Activated B cell treated with CpG ODN at 0.5 μM for 24 hours (primary cell): ENCODE measurements at places on chromosomes 5 and 9. TPM values are rescaled to one million over a fixed set of nuclear protein-coding genes. Genes with fewer than 3 reads are reported as not detected.

Gene SLC36A1
- total RNA-seq, result 9.9 and 14.1 TPM in 2 replicates

Gene C8G
- 0.69 and 3.4 TPM in 2 replicates for total RNA-seq

Gene WNT8A
- not detected in 2 replicates for total RNA-seq

Gene ZNF879
- 8.2 and 9.4 TPM in 2 replicates for total RNA-seq

Gene OTP
- total RNA-seq, result not detected in 2 replicates

Gene MTAP
- total RNA-seq, result 30.4 and 43.2 TPM in 2 replicates

Gene FBXL7
- not detected in 2 replicates for total RNA-seq

Gene MBLAC2
- total RNA-seq, result 6.4 and 7.3 TPM in 2 replicates

Gene IARS1
- total RNA-seq, result 176 and 205 TPM in 2 replicates

Gene NEUROG1
- total RNA-seq, result not detected in 2 replicates

Gene NUTM2G
- total RNA-seq, result not detected in 2 replicates

Gene CLIC3
- total RNA-seq, result not detected in 2 replicates

Gene CYLC2
- total RNA-seq, result not detected in 2 replicates

Gene EQTN
- total RNA-seq, result not detected in 2 replicates

Gene IRGM
- 0.22 and 0.24 TPM in 2 replicates for total RNA-seq

Gene HTR1A
- not detected in 2 replicates for total RNA-seq

Gene SMC2
- 12.5 and 13.5 TPM in 2 replicates for total RNA-seq

Gene ANXA2R
- total RNA-seq, result 6.7 and 7.9 TPM in 2 replicates

Gene PCDHA12
- total RNA-seq, result not detected in 2 replicates

Gene SEMA4D
- total RNA-seq, result 68.0 and 79.7 TPM in 2 replicates

Gene SCGB3A2
- not detected in 2 replicates for total RNA-seq

Gene GCNT4
- not detected in 2 replicates for total RNA-seq

Gene CD74
- total RNA-seq, result 5,323 and 5,628 TPM in 2 replicates

Gene SPINK1
- total RNA-seq, result not detected in 2 replicates

Gene GARIN3
- total RNA-seq, result not detected in 2 replicates

Gene CRHBP
- 0.27 TPM in 1 of 2 replicates, not detected in the other for total RNA-seq

Gene ARHGEF39
- 0.59 and 0.89 TPM in 2 replicates for total RNA-seq

Gene FCN2
- total RNA-seq, result not detected in 2 replicates

Gene PDCD1LG2
- total RNA-seq, result 2.1 and 2.8 TPM in 2 replicates

Gene ASPN
- total RNA-seq, result not detected in 2 replicates

Gene DMRT3
- not detected in 2 replicates for total RNA-seq

Gene SUSD3
- 9.1 and 12.9 TPM in 2 replicates for total RNA-seq

Gene LCP2
- total RNA-seq, result 7.0 and 8.5 TPM in 2 replicates

Gene UBTD2
- total RNA-seq, result 8.5 and 9.0 TPM in 2 replicates

Gene CAMK2A
- not detected in 2 replicates for total RNA-seq

Gene ABO
- total RNA-seq, result not detected in 2 replicates

Gene CDHR2
- total RNA-seq, result 0.31 and 0.42 TPM in 2 replicates

Gene ST6GALNAC6
- total RNA-seq, result 39.9 and 47.5 TPM in 2 replicates

Gene ZNF618
- total RNA-seq, result 0.22 and 0.67 TPM in 2 replicates

Gene RLN2
- total RNA-seq, result 1.8 and 1.9 TPM in 2 replicates

Gene JADE2
- total RNA-seq, result 218 and 225 TPM in 2 replicates

Gene BSPRY
- 1.1 and 1.3 TPM in 2 replicates for total RNA-seq

Gene KCTD16
- total RNA-seq, result not detected in 2 replicates

Gene PCDHA1
- not detected in 2 replicates for total RNA-seq

Gene IL13
- 0.27 and 0.75 TPM in 2 replicates for total RNA-seq
